ENCODE measurements at places on chromosomes 3 and 15.
A peak's percentile ranks its signal among the peaks of the same experiment; 100 is the strongest.

- DNase-seq: no peak
These were observed 82.8 kb upstream of the CDV3 start for GRCh38 chr3:133490468-133491351.

DNA sequence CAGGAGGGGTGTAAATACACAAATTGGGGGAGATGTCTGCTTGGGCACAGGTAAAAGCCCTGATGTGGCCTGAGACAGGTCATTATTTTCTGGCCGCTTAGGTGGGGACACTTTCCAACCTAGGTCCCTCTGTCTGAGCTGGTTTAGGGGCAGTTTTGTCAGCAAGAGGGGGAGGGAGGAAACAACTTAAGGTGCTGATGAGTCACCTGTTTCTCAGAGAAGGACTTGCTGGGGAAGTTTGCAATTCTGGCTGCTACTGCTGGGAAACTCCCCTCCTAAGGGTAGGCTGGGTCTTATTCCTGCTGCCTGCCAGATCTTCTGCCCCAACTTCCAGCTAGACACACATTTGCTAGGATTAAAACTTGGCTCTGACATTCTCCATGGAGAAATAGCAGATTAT, 4.8 kb upstream of the RHOV start:
- DNase-seq: no peak

GRCh38 chr3:146308222-146308621, 57.3 kb upstream of the PLSCR4 start:
- no peak for DNase-seq

- DNase-seq: no peak
These were observed 225.2 kb upstream of the PRICKLE2 start for GRCh38 chr3:64450396-64450956.

DNA sequence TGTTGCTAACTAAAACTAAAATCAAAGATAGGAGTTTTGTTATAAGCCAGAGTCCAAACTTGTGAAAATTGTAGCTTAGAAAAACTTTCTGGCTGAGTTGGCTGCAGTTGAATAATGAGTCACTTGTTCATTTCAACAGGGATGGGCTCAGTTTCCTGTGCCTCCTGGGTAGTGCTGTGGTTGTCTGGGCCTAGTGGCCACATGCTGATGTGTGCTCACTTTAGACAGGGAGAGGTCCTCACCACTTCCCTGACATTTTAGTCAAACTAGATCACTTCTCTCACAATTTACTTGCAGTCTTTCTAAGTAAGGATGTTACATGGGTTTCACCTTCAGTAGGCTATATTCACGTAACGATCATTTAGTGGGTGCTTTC, 6.3 kb upstream of the UBE2Q2 start:
- DNase-seq: no peak

DNA sequence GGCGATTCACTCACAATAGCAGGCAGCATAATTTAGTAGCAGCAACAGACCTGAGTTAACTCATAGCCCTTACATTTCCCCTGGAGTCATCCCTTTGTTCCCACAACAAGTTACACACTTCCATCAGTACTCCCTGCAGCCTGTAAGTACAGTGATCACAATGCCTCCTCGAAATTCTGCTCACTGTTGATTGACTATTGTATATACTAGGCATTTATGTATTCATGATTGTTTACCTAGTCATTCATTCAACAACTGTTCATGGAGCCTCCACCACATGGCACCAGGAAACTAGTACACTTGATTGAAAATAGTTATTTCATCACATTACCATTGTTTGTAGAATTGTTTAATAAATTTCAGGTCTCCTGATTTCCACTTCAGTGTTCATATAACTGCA, 71.4 kb upstream of the P3H2 start:
- DNase-seq: no peak

- no peak for DNase-seq
These were observed 6.1 kb upstream of the ABTB1 start for GRCh38 chr3:127666676-127667075.

DNA sequence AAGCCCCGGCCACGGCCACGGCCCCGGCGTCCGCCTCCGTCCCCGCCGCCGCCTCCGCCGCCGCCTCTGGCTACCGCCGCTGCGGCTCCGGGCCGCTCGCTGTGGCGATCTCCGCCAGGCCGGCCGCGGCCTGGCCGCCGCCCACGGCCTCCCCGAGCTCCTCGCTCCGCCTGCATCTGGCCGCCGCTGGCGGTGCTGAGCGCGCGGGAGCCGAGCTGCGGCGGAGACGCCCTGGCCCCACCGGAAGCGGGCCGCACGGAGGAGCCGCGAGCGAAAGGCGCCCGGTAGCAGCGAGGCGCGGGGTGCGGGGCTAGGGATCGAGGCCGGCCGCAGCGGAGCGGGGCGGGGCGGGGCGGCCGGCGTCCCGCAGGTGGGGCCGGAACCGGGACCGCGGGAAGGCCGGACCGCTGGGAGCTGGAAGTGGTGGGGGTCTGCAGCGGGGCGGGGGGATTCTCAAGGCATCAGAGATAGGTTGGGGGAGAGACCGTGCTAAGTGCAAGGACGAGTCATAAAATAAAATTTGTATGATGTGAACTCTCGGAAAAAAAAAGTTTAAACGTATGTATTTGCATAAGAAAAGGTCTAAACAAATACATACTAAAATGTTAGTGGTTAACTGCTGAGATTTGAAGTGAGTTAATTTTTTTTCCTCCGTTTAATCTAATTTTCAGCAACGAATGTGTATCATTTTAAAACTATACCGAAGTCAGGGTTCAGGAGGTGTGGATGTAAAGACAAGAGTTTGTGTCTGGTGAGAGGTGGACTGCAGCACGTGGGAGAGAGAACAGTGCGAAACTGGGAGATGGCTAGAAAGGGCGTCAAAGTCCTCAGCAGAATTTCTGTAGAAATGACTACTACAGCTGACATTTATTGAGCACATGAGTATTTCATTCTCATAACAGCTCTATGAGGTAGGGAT, at the start of gene AVEN:
AVEN (minus strand) TSS at position 334 of the 919 bp plus-strand sequence; CDS start at position 176, 158 bp downstream.
- peak; percentile 9 for DNase-seq

DNA sequence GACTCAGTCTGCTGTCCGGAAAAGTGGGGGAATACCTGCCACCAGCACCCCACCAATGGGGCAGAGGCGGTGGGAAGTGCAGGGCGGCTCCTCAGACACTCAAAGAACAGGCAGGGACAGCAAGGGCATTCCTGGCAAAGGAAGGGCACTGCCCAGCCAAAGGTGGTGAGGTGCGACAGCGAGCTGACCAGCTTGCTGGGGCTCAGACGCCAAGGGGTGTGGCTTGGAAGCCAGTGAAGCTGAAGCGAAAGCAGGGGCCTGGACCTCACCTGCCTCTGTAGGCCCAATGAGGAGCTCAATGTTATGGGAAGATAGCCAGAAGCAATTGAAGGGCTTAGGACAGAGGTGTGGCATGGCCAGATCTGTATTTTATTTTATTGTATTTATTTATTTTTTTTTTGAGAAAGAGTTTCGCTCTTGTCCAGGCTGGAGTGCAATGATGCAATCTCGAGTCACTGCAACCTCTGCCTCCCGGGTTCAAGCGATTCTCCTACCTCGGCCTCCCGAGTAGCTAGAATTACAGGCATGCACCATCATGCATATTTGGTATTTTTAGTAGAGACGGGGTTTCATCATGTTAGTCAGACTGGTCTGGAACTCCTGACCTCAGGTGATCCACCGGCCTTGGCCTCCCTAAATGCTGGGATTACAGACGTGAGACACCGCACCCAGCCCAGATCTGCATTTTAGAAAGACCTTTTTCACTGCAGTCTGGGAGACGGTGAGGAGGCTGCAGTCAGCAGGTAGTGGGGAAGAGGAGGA, 4.4 kb upstream of the LMAN1L start:
- DNase-seq: peak; percentile 73

GRCh38 chr15:39788108-39788507, 5.5 kb upstream of the FSIP1 start:
- no peak for DNase-seq

- DNase-seq: no peak
These were observed 191.2 kb downstream of the SEMA6D start for GRCh38 chr15:47908486-47908885.

DNA sequence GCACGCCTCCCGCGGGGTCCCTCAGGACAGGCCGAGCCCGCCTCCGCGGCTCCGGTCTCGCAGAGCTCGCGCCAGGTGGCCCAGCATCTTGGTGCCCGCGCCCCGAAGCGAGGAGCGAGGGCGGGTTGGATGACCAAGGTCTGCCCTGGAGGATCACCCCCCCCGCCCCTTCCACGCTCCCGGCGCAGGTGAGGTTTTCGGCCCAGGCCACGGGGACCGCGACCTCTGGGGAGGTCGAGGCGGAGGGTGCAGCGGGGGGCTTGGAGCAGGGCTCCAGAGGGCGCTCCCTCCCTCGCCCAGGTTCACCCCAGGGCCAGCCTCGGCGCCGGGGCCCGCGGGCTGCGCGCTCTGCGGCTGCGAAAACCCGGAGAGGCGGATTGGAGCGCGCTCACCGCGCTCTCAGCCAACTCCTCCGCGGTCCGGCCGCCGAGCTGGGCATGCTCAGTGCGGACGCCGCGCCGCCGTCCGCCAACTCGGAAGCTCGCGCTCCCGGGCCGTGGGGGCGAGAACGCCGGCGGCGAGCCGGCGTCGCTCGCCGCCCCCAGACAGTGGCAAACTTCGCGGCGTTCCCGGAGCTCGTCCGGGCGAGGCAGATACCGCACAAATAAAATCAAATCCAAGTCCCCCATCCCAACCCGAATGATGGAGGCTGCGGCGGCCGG, at the start of gene MED12L:
MED12L (plus strand) TSS at position 438 of the 662 bp plus-strand sequence. CDS start 1,263 bp downstream, outside the sequence.
- peak; percentile 62 for DNase-seq

- no peak for DNase-seq
These were observed 74.0 kb downstream of the AKAP13 start for GRCh38 chr15:85454403-85454802.

- peak; percentile 52 for DNase-seq
These were observed 25.9 kb downstream of the ACP3 start for GRCh38 chr3:132343018-132343612.

GRCh38 chr3:156643729-156644389, 30.5 kb upstream of the TIPARP start:
- DNase-seq: no peak

DNA sequence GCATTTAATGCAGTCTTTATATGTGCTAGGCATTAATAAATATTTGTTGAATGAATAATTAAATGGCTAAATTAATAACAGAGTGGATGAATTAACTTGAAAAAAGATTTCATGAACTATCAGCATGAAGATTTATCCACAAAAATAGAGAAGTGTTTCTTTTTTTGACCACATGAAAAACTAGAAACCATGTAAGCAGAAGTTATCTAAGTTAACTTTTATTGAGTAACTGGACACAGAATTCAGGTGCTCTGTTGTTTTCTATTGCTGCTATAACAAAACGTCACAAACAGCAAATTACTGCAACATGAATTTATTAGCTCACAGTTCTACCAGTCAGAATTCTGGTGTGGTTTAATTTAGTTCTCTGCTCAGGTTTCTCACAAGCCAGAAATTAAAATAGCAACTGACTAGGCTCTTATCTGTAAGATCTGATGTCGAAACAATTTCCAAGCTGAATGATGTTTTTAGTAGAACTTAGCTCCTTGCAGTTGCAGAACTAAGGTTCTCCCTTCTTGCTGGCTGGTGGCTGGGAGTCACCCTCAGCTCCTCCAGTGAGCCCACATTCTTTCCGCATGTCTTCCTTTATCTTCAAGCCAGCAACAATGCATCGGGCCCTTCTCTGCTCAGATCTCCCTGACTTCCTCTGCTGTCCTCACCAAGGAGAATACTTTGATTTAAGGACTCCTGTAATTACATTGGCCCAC, 810.2 kb upstream of the ALCAM start:
- no peak for DNase-seq

GRCh38 chr3:142966808-142967207, 3.3 kb upstream of the PAQR9 start:
- DNase-seq: no peak

GRCh38 chr3:73036694-73037591, 24.5 kb upstream of the EBLN2 start:
- no peak for DNase-seq

GRCh38 chr3:193665370-193665989, 72.5 kb downstream of the OPA1 start:
- DNase-seq: no peak

DNA sequence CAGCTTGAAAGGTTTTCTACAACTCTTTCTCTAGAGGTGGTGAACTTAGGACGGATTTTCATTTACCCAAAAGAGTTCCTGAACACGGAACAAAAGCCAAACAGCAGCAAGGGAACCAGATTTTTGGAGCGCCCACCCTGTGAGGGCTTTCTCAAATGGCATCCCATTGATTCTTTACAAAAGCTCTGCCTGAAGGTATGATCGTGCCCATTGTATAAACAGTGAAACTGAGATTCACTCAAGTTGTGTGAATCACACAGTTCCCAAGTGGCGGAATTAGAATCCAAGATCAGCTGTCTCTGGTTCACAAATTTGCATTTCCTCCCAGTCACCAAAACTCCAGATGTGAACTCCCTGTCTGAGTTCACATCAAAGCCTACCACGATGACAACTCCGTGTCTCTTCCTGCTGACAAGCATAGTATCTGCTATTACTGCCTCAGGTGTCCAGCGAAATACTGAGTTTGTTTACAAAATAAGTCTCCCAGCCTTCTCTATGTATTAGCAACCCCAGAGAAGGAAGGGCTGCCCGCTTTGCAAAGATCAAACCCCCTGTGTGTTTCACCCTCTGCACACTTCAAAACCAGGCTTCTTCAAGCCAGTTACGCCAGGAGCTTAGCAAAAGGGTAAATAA, 235.9 kb upstream of the ST8SIA2 start:
- DNase-seq: no peak

- no peak for DNase-seq
These were observed 6.9 kb downstream of the PRSS50 start for GRCh38 chr3:46710671-46711295.

DNA sequence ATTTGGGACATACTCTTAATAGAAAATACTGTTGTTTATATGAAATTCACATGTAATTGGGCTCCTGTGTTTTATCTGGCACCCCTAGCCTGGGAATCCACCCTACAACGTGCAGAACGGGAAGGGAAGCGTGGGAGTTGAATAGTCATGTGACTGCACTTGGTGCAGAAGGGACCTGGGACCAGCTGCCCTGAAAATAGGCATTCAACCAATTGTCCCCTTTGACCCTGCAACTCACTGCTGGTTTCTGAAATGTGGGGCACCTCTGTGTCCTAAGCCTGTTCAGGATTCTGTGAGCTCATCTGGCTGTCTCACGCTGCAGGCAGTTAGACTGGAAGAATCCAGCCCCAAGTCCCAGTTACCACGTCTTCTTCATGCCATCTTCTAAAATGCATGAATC, 79.7 kb downstream of the CACNA2D3 start:
- DNase-seq: no peak
